ENCODE measurements at places on chromosomes 12 and 14.

GRCh38 chr12:71460850-71461609 lies 21.4 kb downstream of the LGR5 start:
- H3K27ac ChIP-seq: no peak overlapping the region
- no peak for DNase-seq

GRCh38 chr14:65349100-65349499 lies 63.4 kb upstream of the FUT8 start:
- no peaks in the 10 kb centered on the region for H3K27me3 ChIP-seq
- H3K4me3 ChIP-seq: no peak overlapping the region
- H3K36me3 ChIP-seq: peaks cover 38% of the 10 kb centered on the region
- no peak overlapping the region for H3K27ac ChIP-seq

DNA sequence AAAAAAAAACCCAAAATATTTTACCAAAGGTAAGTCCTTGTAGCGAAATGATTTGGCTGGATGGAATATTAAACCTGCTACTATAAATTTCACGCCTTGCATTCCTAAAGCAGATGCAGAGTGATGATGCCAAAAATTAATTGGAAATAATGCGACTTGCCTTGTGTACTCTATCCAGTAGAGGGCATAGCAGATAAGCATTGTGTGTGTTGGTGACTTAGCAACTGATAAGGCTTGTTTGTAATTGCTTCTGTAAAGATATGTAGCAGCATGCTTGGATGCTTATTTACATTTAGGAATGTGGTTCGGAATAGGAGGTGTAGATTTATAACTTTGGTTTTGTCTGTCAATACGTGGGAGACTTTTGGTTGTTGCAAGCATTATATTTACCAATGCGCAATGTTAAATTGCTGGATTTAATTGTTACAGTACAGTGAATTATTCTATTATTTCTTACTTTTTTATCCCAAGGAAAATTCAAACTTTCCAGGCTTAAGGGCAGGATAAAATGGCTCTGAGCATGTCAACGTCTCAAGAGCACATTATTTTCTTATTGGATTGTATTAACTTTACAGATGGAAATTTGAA lies 80.5 kb downstream of the TMEM260 start:
- H3K27ac ChIP-seq: no peak overlapping the region
- no peaks in the 10 kb centered on the region for H3K27me3 ChIP-seq
- no peaks in the 10 kb centered on the region for H3K4me1 ChIP-seq
- no peak for DNase-seq
- no peaks in the 10 kb centered on the region for H3K36me3 ChIP-seq
- no peak overlapping the region for H3K4me3 ChIP-seq

DNA sequence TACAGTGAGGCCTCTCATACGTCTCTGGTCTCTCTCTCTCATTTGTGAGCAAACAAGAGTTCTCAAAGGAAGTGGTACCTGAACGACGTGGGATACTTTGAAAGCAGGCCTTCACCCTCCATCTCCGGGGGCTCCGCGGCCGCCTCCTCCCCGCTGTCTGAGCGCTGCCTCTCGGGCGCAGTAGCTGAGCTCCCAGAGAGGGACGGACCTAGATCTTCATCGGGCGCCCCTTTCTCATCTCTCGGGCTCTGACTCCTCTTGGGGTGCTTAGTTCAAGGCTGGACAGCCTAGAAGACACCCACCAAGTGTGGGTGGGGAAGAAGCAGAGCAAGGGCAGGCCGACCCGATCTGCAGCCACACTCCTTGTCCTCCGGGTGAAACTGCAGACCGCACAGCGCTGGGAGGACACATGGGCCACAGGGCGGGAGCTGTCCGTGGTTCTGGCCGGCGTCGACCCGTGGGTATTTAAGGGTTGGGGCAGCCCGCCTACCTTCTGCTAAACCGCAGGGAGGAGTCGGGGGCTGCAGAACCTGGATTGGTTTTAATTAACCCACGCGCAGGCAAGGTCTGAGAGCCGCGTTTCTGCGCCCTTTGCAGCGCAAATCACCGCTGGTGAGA lies 92.7 kb downstream of the PAH start:
- peaks cover 14% of the 10 kb centered on the region for H3K27me3 ChIP-seq
- DNase-seq: no peak
- H3K36me3 ChIP-seq: no peaks in the 10 kb centered on the region
- H3K4me3 ChIP-seq: no peak overlapping the region
- H3K4me1 ChIP-seq: no peaks in the 10 kb centered on the region
- no peak overlapping the region for H3K27ac ChIP-seq

Data from activated T-helper 2 cell treated with anti-CD3 and anti-CD28 coated beads, Interferon-gamma antibody, Interleukin-2, Interleukin-4, amounts not matched to agents 10 μg/mL and 5 μg/mL and 100 μg/mL, durations not matched to agents 14 hours and 24 hours and 36 hours (primary cell).